SHP77 treated with DMSO at 0.1 percent for 48 hours (cell line): ENCODE measurements at places on chromosomes 1 and 21.

- peak; percentile 81 for DNase-seq
Observed at GRCh38 chr1:63892632-63893395, 119.0 kb downstream of the ROR1 start.

DNA sequence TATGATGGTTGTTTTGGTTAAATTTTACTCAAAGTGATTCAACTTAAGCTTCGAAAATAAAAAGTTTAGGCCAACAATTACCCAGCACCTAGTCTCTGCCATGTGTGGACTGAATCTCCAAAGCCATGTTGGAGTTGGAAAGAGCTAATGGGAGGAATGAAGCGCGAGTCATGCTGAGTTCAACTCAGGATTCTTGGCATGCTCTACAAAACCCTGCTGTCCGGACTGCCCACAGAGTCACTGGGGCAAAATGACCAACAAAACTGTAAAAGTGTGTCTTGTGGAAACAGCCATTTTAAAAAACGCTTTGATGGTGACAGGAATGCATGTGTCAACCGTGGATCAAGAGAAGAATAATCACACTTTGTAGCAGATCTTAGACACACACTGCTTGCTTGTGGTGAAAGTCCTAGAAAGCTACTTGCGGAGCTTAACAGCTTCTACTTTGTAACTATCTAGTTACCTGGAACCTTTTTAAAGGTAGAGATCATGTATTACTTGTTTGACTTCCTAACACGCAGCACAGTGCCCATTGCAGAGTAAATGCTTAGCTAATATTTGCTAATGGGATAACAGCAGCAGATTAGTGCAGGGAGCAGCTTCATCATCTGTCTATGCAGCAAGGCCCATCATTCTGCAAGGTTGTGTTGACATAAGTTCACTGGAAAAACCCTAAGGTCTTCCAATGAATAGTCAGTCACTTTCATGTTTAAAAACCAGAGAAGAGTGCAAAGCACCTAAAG lies 7.0 kb upstream of the GBP6 start:
- DNase-seq, result no peak

DNA sequence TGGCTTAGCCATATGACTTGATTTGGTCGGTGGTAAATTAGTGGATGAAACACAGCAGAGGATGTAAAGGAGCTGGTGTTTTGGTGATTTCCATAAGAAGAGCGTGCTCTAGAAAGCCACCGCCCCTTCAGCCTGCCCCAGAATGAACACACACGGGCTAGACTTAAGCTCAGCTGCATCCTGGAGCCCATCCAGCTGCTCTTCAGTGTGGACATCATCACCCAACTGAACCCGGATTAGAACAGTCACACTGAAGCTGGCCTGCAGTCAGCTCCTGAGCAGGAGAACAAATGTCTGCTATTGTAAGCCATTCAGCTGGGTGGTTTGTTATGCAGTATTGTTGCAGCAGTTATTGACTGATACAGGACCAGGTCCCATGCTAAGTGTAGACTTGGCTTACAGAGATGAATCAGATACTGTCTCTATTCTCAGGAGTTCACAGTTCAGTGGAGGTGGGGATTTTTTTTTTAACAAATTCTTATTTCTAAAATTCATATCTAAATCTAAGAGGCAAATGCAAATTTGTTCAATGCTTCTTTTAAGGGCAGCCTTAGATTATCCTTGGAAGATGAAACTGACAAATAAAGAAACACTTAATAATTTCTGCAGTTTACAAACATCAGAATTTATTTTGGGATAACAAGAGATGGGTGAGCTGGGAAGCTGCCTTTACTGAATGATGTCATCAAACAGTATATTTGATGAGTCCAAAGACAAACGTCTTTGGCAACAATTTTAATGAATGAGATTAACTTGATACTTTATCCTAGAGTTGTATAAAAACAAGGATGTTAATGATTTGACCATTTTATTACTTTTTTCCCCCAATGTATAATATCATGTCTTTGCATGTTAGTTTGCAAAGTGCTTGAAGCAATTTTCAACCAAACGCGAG lies 251.2 kb downstream of the TRABD2B start:
- no peak for DNase-seq

DNA sequence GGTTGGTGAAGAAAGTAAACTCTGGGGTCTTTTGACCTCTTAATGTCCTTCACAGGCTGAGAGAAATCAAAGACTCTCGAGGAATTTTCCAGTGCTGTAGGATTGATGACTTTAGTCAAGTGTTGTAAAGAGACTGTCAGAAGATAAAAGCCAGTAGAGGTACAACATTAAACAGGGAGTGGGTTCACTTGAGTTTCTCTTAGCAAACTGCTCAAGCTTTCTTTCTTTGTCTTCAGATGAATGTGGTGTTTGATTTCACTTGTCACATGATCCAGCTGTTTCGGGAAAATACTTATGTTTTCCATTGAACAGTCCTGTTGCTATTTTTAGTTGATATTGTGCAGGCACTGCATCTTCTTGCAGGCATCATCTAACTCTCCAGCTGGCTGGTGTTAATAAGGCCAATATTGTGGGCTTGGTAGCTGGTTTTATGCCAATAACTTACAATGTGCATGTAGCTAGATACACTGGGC lies 45.6 kb downstream of the XCL2 start:
- no peak for DNase-seq

- no peak for DNase-seq
Observed at GRCh38 chr1:173502104-173502503, 25.0 kb downstream of the PRDX6 start.

- DNase-seq, result no peak
Observed at GRCh38 chr1:153938996-153939395, 7.5 kb downstream of the DENND4B start.

- no peak for DNase-seq
Observed at GRCh38 chr21:23155281-23155680, 2157.1 kb downstream of the NCAM2 start.

- no peak for DNase-seq
Observed at GRCh38 chr1:32042330-32042729, 28.7 kb downstream of the KHDRBS1 start.

DNA sequence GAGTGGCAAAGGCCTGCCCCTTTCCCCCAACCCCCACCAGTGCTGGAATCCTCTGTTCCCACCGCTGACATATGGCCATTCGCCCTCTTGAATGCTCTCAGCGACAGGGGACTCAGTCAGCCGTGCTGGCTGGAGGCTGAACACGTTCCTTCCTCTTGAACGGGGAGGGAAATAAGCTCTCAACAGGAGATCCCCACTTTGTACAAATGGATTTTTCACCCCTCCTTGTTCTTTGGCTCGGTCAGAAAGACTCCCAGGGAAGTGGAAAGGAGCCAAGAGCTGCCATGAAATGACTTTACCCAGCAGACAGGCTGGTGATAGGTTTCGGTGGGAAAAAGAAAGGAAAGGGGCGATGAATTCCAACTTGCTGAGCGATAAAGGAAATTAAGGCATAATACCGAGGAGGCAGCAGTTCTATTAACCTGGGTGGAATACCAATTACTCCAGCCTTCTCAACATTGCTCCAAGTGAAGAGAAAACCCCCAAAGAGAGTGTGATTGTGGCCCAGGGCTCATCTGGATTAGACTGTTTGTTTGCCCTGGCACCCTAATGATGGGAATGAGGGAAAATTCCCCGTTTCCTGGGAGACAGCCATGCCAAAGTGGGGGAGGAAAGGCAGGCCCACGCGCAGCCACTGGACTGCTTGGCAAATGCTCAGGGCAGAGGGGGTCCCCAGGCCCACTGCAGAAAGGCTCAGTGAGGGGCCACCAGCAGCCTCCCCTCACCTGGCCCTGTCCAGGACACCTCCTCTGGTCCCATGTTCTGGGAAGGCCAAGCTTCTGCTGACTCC lies 23.9 kb downstream of the LRP8 start:
- DNase-seq, result no peak

DNA sequence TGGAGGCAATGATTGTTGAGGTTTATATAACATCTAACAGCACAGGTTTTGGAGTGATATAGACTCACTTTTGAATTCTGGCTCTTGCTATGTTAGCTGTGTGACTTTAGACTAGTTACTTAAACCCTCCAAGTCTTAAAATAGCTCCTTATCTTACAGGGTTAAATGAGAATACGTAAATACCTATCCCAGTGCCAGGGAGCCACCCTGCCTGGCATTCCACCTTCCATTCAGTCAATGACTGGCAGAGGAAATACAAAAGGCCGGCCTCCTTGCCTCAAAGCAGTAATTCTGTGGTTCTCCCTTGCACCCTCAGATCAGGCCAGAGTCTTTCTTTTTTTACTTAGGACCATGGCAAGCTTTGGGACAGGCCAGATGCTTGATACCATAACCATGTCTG lies 31.8 kb downstream of the DBT start:
- DNase-seq, result no peak

DNA sequence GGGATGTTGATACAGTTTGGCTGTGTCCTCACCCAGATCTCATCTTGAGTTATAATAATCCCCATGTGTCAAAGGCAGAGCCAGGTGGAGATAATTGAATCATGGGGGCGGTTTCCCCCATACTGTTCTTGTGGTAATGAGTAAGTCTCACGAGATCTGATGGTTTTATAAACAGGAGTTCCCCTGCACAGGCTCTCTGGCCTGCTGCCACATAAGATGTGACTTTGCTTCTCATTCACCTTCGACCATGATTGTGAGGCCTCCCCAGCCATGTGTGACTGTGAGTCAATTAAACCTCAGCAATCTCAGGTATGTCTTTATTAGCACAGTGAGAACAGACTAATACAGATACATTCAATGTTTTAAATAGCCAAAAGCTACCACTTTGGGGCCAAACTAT lies 41.1 kb downstream of the SLC35F3 start:
- DNase-seq, result no peak

DNA sequence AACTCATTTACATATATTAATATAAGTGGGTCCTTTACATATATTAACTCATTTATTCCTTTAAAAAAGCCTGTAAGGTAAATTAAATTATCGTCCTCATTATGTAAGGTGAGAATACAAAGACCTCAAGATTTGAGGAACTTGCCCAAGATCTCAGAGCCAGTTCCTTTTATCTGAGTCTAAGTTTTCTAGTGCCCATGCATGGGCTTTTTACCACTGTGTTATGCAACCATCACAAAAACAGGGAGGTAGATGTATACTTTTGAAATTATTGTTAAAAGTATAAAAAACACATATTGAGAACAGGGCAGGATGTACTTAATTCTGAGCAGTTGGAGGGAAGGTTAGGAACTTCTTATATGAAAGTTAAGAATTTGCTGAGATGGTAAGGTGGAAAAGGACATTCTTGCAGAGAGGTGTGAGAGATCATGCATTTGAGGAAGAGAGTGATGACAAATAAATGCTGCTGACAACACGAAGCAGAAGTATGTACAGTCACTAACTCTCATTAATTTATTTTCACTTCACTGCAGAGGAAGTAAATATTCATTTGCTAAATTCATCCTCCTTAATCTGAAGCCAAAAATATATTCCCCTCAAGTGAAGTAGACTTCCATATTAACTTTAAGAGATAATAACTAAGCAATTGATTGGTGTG lies 28.9 kb upstream of the LYPLAL1 start:
- no peak for DNase-seq

DNA sequence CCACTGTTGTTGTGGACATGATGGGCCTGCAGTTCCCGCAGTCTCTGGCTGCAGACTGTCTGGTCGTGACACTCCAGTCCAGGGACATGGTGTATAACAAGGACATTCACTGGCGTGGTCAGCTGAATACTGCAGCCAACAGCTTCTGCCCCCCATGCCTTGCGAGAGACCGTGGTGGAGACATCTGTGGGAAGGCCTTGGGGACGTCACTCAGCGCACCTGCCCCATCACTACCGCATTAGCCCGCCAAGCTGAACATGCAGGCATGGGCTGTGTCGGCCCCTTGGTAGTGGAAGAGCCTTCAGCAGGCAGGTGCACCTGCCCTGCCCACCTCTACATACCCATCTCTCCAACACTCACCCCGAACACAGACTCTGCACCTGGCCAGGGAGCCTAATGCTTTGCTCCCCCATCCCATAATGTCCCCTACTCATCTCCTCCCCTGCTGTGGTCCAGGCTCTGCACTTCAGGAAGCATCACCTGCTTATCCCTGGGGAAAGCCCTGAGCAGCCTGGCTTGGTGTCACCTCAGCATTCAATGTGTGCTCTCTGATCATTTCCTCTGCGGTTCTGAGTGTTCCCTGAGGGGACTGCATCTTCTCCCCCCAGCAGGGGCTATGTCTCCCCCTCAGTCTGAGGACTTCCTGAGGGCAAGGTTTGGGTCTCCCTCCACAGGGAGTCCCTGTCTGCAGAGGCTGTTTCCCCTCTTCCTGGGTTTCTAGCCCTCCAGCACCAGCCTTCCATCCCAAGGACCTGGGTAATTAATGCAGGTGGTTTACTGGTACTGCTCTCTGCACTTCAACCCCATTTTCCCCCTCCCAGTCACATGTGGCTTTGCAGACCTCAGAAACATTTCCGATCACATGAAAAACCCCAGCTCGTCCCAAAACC lies 3.2 kb downstream of the PGLYRP4 start:
- no peak for DNase-seq

DNA sequence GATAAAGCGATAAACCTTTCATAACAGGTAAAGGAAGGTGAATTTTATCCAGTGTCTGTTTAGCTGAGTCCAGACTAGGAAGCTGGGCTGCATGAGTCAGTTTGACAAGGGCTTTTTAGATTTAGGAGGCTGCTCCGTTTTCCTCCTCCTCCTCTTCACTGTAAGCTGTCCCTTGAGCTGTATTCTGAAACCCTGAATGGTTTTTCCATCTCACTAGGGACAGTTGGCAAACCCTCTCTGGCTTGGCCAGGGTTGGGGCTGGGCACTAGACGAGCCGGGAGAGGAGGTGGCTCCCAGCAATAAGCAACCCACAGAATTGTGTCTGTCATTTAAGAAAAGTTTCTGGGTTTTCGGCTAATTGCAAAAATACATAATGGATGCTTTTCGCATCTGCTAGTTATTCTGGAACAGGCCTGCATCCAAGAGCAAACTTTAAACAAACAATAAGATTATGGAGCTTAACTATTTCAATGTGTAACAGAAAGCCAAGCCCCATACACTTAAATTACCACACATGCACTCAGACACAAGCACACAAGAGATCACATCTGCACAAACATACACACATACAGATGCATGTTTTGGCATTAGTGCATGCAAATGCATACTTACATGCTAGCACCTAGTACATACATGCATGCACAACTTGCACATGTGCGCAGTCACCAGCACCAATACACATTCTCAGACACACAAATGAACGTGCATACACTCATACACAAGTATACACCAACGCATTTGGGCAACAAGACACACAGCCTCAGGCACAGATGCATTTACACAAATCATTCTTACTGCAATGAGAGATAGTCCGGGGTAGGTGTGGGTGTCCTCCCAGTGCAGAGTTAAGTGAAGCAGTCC lies 27.8 kb upstream of the FOXE3 start:
- no peak for DNase-seq

- no peak for DNase-seq
Observed at GRCh38 chr1:20625176-20626097, 7.8 kb upstream of the PINK1 start.

- DNase-seq, result no peak
Observed at GRCh38 chr1:117633423-117633822, 27.6 kb downstream of the TENT5C start.

GRCh38 chr1:110120960-110121561 lies 8.8 kb downstream of the UBL4B start:
- peak; percentile 16 for DNase-seq

DNA sequence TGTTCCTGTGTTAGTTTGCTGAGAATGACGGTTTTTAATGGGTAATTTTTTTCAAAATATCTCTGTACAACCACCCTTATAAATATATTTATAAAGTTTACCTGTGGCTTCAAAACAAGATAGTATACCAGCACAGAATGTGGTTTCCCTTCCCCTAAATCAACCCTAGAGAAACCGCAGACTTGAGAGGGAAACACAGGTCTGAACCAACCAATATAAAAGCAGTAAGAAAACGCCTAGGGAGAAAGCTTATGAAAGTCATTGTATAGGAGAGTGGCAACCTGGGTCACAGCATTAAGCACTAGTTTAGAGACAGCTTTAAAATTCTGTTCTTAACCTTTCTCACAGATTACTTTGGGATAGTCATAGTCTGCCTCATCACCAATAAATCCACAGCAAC lies 180.6 kb upstream of the LHX8 start:
- no peak for DNase-seq
